RPMI7951 (cell line): ENCODE measurements at places on chromosomes 12 and 14. TPM values are rescaled to one million over a fixed set of nuclear protein-coding genes. Genes with fewer than 3 reads are reported as not detected.

GRCh38 chr12:71220260-71220659 is 62.5 kb upstream of the TSPAN8 start:
- no peak for DNase-seq

DNA sequence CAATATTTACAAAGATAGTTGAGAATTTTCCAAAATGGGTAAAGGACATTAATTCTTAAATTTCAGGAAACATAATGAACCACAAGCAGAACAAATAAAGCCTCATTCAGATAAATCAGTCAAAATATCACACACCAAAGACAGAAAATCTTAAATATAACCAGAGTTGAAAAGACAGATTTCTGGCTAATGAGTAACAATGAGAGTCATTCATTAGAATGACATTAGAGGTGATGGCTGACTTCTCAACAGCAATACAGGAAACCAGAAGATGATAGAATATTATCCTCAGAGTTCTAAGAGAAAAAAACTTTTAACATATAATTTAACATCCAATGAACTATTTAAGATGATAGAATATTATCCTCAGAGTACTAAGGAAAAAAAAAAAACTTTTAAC is 124.2 kb downstream of the DENND5B start:
- DNase-seq: no peak

DNA sequence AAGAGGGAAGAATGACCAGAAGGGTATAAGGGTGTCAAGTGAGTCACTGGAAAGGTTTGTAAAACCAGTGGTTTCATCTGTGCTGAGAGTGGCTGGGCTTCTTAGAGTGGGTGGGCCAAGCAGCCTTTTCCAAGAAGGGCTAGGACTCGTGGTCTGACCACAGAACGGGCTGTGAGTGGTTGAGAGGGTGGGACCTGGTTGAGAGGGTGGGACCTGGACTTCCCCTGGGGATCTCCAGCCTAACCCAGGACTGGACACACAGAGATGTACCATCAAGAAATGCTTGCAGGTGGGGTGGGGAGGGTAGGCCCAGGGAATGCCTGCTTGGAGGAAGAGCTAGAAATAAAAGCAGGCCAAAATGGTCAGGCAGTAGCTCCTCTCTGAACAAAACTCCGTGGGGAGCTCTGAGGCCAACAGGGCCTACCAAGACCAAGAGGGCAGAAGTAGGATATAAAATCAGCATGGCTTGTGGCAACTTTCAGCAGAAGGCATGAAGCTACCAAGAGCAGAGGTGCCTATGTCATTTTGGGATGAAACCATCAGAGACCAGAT is 140.5 kb downstream of the FOXN3 start:
- DNase-seq: peak; percentile 46

GRCh38 chr12:23230899-23231298 is 605.9 kb downstream of the ETNK1 start:
- DNase-seq: no peak

DNA sequence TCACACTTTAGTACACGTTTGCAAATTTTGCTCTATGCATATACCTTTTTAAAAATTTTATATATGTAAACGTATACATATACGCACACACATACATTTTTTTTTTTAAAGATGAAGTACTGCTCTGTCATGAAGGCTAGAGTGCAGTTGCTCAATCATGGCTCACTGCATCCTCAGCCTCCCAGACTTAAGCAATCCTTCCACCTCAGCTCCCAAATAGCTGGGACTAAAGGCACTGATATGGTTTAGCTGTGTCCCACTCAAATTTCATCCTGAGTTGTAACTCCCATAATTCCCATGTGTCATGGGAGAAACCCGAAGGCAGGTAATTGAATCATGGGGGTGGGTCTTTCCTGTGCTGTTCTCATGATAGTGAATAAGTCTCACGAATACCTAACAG is 220.8 kb upstream of the CAND1 start:
- no peak for DNase-seq

DNA sequence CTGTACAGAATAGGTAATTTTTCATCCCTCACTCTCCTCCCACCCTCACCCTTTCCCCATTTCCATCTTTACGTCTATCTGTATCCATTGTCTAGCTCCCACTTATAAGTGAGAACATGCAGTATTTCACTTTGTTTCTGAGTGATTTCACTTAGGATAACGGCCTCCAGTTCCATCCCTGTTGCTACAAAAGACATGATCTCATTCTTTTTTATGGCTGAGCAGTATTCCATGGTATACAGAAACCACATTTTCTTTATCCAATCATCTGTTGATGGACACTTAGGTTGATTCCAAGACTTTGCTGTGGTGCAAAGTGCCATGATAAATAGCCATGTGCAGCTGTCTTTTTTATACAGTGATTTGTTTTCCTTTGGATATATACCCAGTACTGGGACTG is 16.4 kb downstream of the EEA1 start:
- DNase-seq: no peak

GRCh38 chr12:110371408-110372055 is 32.0 kb downstream of the ANAPC7 start:
- DNase-seq: no peak

GRCh38 chr12:114140576-114140975 is 174.5 kb upstream of the RBM19 start:
- DNase-seq: no peak

GRCh38 chr14:90191585-90191984 is 64.8 kb upstream of the PSMC1 start:
- peak; percentile 9 for DNase-seq

- DNase-seq: no peak
Observed at GRCh38 chr12:6839482-6840201, 1.1 kb upstream of the GNB3 start.

DNA sequence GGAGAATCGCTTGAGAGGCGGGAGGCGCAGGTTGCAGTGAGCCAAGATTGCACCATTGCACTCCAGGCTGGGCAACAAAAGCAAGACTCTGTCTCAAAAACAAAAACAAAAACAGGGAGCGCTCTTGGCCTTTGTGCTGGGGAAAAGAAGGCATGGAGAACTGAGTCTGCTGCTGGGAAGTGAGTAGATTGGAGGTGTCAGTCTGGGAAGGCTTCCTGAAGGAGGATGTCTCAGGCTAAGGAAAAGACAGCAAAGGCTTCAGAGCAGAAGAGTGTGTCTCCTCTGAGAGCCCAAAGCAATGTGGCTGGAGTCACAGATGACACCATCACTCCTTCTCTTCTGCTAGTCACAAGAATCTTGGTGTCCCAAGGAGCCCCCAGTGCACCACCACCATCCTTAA is 21.0 kb upstream of the KRT18 start:
- no peak for DNase-seq

DNA sequence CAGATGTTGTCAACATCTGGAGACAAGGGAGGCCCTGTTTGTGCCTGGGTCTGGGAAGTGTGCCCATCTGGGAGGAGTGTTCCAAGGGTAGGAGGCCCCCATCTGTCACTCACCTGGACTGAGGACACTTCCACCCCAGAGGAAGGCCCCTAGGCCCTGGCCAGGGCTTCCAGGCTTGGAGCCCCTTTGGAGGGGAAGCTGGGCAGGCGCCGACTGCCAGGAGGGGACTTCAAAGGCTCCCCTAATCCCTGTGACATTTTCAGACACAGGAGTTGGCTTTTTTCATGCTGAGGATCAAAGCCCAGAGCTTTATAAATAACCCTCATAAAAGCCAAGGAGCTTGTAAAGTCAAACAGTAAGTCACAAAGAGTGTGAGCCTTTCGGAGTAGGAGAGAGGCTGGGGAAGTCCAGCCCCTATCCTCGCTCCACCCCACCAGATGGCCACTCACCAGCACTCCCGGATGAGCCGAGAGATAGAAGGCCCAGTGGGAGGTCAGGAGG is 17.6 kb upstream of the FAM222A start:
- no peak for DNase-seq

DNA sequence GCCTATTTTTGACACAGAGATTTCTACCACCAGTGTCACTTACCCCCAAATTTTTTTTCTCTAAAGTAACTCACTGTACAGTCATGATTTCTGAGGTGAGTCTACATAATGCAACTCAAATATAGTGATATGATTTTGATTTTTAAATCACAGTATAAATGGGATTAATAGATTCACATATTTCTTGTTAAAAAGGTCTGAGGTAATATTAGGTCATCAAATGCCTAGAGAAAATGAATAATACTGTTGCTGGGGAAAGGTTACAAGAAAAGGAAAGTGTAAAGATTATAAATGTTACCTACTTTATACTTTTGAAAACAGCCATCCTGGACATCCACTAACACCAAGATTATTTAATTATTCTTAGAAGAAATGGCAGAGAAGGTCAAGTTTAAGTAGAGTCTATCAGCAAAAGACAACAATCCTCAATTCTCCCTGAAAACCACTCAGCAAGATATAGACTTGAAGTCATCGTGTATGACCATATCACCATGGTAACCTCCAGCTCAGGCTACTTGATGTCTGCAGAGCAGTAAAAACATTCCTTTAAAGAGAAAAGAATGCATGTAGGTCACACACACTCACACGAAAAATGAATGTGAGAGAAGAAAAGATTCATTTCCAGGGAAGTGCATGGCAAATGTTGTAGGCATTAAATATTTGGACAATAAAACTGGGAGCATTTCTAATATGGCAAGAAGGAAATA is 58.7 kb downstream of the CCDC59 start:
- DNase-seq: no peak

- DNase-seq: peak; percentile 59
Observed at GRCh38 chr14:58239244-58240195, 5.1 kb upstream of the PSMA3 start.

- DNase-seq: no peak
Observed at GRCh38 chr14:100293497-100294212, 12.6 kb downstream of the SLC25A29 start.

- no peak for DNase-seq
Observed at GRCh38 chr12:7709969-7710675, 1.1 kb upstream of the DPPA3 start.

GRCh38 chr12:58174316-58174715 is 232.9 kb downstream of the ATP23 start:
- no peak for DNase-seq

- DNase-seq: no peak
Observed at GRCh38 chr14:20706657-20707355, 18.2 kb downstream of the ANG start.

Gene GLT1D1
- total RNA-seq: not detected in 2 replicates

Gene SLC25A47
- total RNA-seq: not detected in 2 replicates

Gene ADAM21
- 0.68 and 1.6 TPM in 2 replicates for total RNA-seq

Gene TAS2R13
- total RNA-seq: 0.20 and 0.48 TPM in 2 replicates

Gene ARHGDIB
- 128 and 175 TPM in 2 replicates for total RNA-seq

Gene RNU4-1
- total RNA-seq: under 0.01 TPM in 2 replicates

Gene GPHB5
- not detected in 2 replicates for total RNA-seq

Gene DPPA3
- not detected in 2 replicates for total RNA-seq

Gene SSTR1
- under 0.01 TPM in 1 of 2 replicates, not detected in the other for total RNA-seq

Gene ZBTB1
- 28.0 and 33.0 TPM in 2 replicates for total RNA-seq

Gene AJUBA
- total RNA-seq: 31.0 and 35.3 TPM in 2 replicates

Gene LALBA
- not detected in 2 replicates for total RNA-seq

Gene AKAP3
- 0.60 and 2.3 TPM in 2 replicates for total RNA-seq
